ENCODE measurements at places on chromosomes 4 and X.

DNA sequence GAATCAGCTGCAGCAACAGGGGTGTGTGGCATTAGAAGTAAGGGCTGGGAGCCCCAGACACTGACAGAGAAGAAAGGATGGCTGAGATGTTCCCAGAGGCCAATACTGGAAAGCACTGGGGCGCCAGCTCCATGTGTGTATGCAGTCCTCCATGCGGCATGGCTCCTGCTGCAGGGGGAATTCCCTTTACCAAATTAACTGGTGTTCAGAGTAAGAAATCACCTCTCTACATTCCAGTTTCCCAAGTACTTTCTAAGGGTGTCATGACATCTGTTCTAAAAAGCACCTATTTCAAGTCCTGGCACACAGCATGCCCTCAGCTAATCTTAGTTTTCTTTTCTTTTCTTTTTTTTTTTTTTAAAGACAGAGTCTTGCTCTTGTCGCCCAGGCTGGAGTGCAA, 98.0 kb downstream of the MAML3 start:
- no peak for DNase-seq

GRCh38 chr4:89868276-89868675, 26.4 kb upstream of the MMRN1 start:
- DNase-seq = no peak

- DNase-seq = no peak
These were observed 292.6 kb upstream of the KLF3 start for GRCh38 chr4:38371391-38371851.

GRCh38 chrX:1870421-1870820, 255.6 kb downstream of the ASMT start:
- no peak for DNase-seq

GRCh38 chrX:140091125-140091886, 126.0 kb upstream of the CXorf66 start:
- DNase-seq = no peak

DNA sequence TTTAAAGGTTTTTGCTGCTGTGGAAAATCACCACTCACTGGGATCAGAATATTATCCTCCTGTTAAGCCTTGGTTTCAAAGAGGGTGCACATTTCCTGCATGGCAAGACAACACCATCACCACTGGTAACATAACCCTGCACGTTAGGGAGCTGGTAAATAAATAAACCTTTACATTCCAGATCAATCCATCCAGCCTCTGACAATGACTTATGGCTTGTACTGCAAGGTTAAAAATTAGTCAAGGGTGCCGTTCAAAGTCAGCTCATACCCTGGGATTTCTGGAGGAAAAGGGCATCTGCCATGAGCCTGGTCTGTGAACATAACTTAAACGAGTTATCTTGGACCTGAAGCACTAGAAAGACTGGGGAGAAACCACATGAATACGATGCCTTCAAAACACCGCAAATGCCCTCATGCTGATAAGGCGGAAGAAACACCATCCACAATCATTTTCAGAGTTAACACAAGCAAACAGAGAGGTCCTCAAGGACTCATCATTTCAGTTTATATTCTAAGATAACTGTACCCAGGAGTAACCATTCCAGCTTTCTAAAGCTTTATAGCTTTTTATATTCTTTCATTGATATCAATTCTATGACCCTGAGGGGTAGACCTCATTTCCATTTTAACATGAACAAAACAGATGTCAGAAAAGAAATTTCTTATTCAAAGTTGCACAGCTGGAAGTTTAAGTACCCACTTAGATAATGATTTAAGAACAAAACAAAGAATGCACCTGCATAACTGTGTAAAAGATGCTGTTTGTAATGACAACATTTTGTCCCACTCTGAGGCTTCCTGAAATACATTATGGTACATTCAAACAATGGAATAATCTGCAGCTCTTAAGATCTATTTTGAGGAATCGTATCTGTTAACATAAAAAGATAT, 103.1 kb downstream of the NPNT start:
- no peak for DNase-seq

DNA sequence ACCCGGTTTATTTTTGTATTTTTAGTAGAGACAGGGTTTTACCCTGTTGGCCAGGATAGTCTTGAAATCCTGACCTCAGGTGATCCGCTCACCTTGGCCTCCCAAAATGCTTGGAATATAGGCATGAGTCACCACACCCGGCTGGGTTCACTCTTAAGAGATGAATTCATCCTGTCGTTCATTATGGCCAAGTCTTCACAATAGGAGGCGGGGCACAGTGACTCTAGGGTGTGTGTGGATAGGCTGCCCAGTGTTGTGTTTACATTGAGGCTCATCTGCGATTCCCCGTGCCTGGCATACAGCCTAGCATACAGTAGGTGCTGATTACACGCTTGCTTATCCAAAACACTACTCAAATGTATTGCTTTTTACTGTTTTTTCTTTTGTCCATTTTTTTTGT, 41.3 kb upstream of the IGFBP7 start:
- no peak for DNase-seq

DNA sequence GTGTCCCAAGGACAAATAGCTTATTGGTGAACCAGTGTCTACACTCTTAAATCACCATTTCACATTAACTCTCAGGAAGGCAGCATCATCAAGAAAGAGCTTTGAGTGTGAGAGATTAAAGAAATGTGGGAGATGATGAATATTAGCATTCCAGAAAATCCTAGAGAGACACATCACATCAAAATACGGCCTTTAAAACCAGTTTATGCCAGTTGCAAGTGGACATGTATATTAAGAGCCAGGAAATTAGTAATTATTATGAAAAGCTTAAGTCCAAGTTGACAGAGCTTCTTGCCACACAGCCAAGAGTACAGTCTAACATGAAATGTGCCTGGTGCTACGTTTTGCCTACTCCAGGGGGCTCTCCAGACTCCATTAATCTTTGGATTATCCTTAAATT, 503.0 kb upstream of the BOD1L1 start:
- no peak for DNase-seq

GRCh38 chrX:44178274-44179053, 165.0 kb downstream of the EFHC2 start:
- no peak for DNase-seq

DNA sequence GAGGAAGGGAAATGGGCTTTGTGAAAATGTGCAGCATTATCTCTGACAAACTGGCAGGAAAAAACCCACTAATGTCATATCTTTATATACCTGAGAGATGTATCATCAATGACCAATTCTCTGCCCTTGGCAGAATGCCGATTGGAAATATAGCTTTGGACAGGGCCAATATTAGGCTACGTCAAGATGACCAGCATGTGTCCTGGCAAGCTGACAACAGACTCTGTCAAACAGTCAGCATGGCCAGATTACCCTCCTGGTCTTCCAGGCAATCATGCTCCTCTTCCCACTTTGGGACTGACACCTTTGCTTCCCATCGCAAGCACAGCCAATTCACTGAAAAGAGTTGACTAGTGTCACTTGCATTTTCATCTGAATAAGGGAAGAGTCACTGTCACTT, 57.0 kb downstream of the SORBS2 start:
- no peak for DNase-seq

- DNase-seq = no peak
These were observed 73.9 kb upstream of the IRF2 start for GRCh38 chr4:184548316-184548647.

- no peak for DNase-seq
These were observed 15.7 kb downstream of the ZXDB start for GRCh38 chrX:57607295-57608187.

DNA sequence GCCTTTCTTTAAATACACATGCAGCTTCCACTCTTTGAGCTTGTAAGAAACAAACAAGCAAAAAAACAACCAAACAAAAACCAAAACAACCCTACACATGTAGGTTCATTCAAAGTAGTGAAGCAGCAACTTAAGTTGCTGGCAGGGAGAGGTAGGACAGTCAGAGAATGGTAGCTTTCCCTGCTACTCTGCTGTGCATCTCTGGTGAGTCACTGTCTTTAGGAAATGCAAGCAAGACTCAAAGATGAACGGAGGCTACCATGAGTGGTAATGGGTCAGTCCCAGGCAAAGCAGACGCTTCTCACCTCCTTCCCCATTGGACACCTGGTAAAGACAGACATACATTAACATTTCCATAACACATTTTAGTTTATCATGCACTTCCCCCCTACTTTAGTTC, 43.2 kb downstream of the PGRMC2 start:
- no peak for DNase-seq

DNA sequence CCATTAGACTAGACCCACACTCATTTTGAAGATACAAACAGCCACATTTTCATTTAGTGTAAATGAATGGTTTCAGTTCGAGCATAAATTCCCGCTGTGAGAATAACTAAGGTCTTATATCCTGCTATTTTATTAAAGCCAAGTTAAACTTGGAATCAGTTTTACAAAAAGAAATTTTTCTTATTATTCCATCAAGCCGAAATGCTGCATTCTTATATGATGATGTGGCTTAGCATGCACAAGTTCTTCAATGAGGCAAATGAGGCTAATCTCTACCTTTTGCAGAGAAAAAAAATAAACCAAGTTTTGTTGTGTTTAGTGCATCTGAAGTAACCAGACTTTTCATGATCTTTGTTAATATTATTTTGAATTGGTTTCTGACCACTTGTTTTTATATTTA, 953.9 kb upstream of the PCDH10 start:
- no peak for DNase-seq

- no peak for DNase-seq
These were observed 58.3 kb downstream of the PAQR3 start for GRCh38 chr4:78880874-78881492.

DNA sequence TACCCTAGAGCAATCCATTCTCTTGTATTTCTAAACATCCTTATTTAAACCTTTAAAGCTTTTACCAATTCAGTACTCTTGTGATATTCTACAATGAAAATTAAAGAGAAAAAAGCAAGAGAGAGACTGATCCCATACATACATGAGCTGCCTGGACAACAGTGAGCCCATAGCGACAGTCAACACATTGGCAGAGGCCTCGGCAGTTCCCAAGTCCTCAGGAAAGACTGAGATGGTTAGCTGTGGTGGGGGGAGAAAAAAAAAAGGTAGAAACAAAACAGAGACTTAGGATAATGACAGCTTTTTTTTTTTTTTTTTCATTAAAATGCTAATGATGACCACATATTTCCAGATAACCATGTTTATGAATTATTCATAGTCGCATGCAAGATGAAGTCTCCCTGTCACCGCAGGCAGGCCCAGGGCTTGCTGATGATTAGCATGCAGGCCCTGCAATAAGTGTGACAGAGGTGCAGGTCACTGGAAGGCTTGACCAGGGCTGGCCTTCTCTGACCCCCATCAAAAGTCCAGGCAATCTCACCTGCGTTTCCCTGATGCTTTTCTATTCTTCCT, 148.8 kb downstream of the APBB2 start:
- no peak for DNase-seq

GRCh38 chr4:128862608-128863311, 53.3 kb downstream of the JADE1 start:
- DNase-seq = peak; percentile 33

GRCh38 chrX:123170546-123170945, 13.5 kb upstream of the GRIA3 start:
- DNase-seq = no peak

DNA sequence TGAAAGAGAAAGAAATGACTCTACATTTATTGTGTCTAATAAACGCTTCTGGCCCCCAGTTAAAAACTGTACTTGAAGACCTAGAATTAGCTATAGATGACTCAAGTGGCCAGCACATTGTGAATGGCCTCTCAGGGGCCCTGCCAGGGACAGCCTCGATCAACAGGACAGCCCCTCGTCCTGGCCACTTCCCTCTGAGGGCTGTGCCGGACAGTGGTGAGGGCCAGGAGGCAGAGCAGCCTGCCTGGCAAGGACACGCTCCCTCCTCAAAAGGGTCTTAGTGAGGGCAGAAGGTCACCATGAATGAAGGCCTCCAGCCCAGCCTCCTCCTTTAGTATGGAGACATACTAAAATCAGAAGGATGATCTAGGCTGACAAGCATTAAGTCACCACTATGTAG, 16.5 kb downstream of the RNF212 start:
- DNase-seq = no peak

- DNase-seq = no peak
These were observed 642.6 kb downstream of the PCDH7 start for GRCh38 chr4:31362756-31363155.
